ENCODE measurements at places on chromosomes 13 and 19.
A peak's percentile ranks its signal among the peaks of the same experiment; 100 is the strongest.

GRCh38 chr13:98962901-98963590 lies 14.8 kb downstream of the DOCK9 start:
- no peak for DNase-seq

DNA sequence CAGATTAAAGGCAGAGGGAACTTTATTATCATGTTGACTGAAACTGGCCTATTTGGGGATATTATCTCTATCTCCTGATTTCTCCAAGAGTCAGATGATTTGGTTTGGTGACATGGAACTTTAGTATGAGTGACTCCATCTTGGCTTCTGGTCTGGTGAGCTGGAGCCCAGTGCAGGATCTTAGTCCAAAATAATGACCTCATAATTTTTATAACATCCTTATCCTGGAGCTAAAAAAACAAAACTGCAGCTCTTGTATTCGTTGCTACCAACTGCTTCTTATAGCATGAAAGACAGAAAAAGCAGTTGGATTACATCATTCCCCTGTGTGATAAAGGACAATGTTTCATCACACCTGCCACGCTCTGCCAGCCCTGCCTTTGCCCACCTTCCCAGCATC lies 39.3 kb upstream of the RNF17 start:
- DNase-seq = no peak

DNA sequence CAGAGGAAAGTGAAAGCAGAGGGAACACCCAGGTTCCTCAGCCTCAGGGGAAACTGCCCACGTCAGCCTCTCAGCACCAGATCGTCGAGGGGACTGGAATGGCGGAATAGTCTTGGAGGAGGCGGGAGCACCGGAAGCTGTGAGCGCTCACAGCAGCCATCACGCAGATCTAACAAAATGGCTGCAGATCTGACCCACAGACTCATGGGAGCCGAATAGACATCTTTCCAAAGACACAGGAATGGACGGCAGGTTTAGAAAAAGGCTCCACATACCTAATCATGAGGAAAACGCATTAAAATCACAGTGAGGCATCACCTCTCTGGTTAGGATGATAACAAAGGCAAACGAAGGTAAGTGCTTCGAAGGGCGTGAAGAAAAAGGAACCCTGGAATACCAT lies 11.8 kb upstream of the LILRA2 start:
- no peak for DNase-seq

- DNase-seq = no peak
Measured at GRCh38 chr13:20073775-20074174, 87.1 kb downstream of the GJA3 start.

- DNase-seq = no peak
Measured at GRCh38 chr19:13507053-13507611, 853 bp upstream of the CACNA1A start.

DNA sequence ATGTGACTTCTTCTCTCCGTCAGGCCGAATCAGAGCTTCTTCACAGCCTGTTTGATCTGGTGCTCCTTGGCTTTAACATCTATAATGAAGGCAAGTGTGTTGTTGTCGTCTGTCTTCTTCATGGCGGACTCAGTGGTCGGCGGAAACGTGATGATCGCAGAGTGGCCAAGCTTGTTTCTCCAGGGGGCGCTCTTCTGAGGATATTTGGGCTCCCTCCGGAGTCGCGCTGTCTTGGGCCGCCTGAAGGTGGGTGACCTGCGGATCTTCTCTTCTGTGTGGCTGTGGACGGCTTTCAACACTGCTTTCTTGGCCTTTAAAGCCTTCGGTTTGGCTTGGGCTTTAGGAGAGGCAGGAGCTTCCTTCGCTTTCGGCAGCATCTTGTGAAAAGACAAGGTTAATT lies 9.8 kb downstream of the TPRX1 start:
- no peak for DNase-seq

- DNase-seq = peak; percentile 29
Measured at GRCh38 chr19:46840498-46840942, 10.1 kb downstream of the AP2S1 start.

GRCh38 chr13:110875241-110875640 lies 39.6 kb downstream of the ANKRD10 start:
- no peak for DNase-seq

GRCh38 chr19:18223860-18224524 lies 2.2 kb downstream of the PDE4C start:
- DNase-seq = no peak

DNA sequence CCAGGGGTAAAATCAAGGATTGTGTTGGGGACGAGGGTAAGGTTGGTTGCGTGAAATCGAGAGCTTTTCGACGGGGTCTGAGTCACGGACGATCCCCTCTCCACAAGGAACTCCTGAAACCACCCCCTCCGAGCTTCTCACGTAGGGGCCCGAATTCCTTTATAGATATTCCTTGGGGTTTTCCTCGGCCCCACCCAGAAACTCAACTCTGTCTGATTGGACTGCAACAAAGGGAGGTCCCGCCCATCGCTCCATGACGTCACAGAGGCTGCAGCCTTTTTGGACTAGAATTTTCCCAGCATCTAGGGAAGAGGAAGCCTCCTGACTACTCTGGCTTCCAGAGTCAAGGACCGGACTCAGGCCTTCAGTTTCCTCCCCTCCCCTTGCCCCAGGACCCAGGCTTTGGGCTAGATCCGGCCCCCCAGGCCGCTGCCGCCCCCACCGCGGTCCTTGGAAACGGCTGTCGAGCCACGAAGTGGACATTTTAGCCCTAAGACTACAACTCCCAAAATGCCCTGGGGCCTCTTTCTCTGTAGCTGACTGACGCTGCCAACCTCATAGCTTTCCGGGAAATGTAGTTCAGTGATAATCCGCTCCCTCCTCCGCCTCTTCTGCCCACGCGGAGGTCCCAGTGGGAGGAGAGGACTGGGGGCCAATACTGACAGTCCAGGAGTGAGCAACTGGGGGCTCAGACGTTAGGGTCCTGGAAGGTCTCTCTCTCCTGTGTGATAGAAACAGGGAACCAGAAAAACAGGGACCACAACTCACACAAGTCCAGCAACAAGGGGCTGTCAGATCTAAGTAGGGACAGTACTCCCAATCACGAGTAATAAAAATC lies at the start of gene IZUMO1:
TSS of gene IZUMO1 (minus strand) at position 172 of the 838 bp plus-strand sequence. CDS start 1,050 bp downstream, outside the sequence.
- no peak for DNase-seq

- DNase-seq = no peak
Measured at GRCh38 chr13:100197591-100198365, 108.9 kb downstream of the PCCA start.

- DNase-seq = no peak
Measured at GRCh38 chr13:41941174-41941573, 19.7 kb downstream of the VWA8 start.

GRCh38 chr19:52297601-52298364 lies 814 bp downstream of the ZNF480 start:
- no peak for DNase-seq

- no peak for DNase-seq
Measured at GRCh38 chr13:104461049-104461448, 1394.8 kb upstream of the SLC10A2 start.

Measured in T follicular helper cell (primary cell).